ENCODE measurements at places on chromosomes 5 and 9.

- no peak for DNase-seq
Measured at GRCh38 chr5:97400537-97400936, 217.5 kb upstream of the RIOK2 start.

DNA sequence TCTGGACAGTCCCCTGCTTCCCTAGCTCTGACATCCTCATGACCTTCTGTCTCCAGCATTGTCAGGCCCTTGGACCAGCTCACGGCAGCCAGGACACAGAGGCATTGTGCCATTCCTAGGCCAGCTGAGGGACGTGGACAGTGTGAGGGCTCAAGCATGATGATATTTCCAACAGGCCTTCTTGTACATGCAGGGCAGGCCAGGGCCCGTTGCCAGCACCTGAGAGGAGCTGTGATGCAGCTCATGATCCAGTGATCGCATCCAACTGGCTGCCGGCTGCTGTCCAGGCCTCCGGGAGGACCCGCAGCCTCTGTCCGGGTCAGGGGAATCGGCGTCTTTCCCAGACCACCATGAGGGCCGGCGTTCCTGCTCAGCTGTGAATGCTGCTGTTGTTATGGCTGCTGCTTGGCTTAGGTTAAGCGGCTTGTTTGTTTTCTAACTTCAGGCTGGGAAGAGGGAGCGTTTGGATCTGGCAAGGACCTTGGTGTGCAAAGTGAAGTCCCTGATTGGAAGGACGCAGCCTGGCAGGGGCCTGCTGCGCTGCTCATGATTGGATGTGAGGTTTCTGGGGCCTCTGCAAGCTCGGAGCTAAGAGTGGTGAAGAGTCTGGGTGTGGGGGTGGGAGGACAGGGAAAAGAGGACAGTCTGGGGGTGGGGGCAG lies 53.8 kb downstream of the PDZD2 start:
- DNase-seq: no peak

GRCh38 chr5:148808864-148809642 lies 17.4 kb upstream of the ADRB2 start:
- DNase-seq: no peak

GRCh38 chr5:145540375-145540774 lies 294.8 kb downstream of the PRELID2 start:
- no peak for DNase-seq
